ENCODE measurements at places on chromosomes 6 and 20.

DNA sequence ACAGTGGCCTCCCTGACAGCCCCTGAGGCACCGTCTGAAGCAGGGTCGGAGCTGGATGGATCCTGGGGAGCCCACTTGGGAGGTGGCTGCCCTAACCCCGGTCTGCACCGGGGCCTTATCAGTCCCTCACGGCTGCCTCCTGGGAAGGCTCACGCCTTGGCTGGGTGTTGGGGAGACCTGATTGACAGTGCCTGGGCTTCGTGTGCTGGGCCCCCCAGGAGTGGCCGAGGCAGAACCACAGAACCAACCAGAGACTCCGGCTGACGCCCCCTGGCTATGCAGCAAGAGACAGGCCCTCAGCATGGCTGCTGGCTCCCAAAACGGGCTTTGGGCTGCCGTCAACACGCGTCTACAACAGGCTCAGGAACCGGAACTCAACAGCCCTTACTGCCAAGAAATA lies 219.6 kb downstream of the TAF4 start:
- no peak for DNase-seq

DNA sequence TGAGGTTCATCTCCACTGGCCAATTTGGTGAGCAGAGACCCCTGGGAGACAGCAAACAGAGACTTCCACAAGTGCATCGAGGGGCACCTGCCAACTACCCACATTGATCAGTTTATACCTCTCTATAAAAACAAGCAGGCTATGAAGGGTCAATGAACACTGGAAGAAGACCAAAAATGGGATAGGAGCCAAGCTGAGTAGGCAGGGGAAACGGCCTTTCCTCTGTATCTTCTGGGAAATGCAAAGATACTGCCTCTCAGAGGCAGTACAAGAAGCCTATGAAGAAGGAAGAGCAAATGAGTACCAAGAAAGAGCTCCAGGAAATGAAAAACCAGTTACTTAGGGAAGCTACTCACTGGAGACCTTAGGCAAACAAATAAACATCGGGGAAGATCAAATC lies 247.7 kb downstream of the GMDS start:
- no peak for DNase-seq

DNA sequence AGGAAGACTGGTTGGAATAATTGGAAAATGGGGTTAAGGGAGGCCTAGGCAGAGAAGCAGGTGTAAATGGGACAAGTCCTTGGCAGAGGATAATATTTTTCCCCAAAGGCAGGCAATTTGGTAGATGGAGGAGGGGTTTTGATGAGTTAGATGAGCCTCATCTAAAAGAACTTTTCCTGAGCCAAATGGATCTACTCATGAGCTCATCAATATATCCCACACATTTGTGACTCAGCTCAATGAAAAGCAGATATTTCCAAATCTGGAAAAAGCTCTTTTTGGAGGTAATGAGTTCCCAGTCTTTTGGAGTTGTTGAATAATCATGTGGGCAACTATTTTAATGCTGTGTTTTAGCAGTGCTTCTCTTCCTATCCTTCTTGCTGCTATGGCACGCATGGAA lies 685.5 kb upstream of the CITED2 start:
- no peak for DNase-seq

GRCh38 chr6:163538331-163538730 lies 123.8 kb downstream of the QKI start:
- DNase-seq: no peak

GRCh38 chr6:94027374-94027773 lies 608.0 kb upstream of the EPHA7 start:
- DNase-seq: no peak

GRCh38 chr20:43576108-43576507 lies 14.6 kb upstream of the IFT52 start:
- DNase-seq: no peak

DNA sequence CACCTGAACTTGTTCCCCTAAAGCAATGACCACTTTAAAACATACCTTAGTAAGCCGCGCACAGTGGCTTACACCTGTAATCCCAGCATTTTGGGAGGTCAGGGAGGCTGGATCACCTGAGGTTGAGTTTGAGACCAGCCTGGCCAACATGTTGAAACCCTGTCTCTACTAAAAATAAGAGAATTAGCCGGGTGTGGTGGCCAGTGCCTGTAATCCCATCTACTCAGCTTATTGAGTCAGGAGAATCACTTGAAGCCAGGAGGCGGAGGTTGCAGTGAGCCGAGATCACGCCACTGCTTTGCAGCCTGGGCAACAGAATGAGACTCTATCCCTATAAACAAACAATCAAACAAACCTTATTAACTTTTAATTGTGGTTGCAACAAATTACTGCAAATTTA lies 1.6 kb upstream of the RAET1E start:
- no peak for DNase-seq

DNA sequence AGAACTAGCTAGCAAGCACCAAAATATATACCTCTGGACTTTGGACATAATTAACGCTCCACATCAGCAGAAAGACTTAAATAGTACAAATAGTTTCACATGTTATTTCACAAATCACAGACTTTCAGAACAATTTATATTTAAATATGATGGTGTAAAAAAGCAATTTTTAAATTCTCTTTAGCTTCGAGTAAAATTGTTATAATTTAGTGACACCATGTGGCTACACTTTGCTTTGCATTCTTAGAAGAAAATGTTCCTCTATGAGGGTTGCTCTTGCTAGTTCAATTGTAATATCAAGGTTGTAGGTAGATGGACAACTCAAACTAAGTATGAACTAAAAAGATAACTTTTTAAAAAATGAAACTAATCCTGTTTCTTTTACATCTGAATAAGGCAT lies 69.0 kb downstream of the BTBD9 start:
- no peak for DNase-seq

DNA sequence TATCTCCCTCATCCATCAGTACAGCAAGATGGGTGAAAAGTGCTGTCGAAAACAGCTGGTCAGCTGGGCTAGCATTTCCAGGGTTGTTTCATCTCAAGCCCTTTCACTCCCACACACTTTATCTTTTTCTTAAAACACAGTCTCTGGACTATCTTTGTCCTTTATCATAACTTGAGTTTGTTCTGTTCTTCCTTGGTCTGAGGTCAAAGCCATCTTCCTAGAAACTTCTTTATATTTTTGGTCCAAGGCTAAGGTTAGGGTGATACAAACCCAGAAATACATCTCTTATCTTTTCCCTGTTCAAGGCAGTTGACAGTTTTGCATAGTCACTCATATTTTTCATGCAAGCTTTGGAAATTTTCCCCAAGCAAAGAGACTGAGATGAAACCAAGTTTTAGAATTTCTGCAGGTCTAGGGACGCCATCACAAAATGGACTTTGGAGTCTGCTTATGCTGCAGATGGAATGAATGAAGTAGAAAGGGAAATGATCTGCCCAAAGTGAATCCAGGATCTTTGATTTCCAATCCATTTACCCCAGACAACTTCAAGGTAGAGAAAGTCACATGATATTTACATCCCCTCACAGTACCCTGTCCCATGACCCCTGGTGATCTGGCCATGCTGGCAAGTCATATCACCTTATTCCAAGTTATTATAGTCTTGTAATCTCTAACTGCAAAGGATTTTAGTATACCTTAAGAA lies 297.0 kb downstream of the ZNF217 start:
- no peak for DNase-seq

GRCh38 chr20:39233755-39234154 lies 271.6 kb downstream of the DHX35 start:
- DNase-seq: no peak

All from fibroblast of skin of left biceps (primary cell).